Kidney (tissue), 22 donors: ENCODE measurements at places on chromosomes 5 and 9. TPM values are rescaled to one million over a fixed set of nuclear protein-coding genes. Genes with fewer than 3 reads are reported as not detected.

DNA sequence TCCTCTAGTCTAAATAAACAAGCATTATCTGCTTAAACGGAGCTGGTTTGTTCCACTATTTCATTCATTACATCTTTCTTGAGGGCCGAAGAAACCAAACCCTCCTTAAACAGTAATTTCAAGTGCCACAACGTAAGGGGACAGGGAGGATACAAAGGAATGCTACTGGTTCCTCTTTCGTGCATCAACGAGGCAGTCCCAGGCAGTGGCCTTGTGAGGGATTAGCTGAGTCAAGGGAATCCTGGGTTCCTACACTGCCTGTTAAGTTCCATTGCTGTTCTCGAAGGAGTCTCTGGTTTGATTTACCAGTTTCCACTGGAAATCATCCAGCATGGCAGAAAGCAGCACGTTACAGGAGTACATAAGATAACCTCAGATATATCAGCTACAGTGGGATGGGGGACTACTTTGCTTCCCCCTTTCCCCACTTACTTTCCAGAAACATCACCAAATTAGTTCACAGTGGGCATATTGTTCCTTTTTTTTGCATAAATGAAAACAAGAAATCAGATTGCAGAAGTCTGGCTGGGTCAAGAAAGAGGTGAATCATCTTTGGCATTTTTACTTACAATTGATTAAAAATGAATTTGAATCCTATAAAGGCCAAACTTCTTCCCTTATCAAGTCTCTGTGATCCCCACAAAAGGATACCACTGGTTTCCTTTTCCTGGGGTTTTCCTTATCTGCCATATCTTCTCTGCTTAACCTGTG is 2.5 kb upstream of the RANBP3L start:
- no peak for DNase-seq

The LEAP2 gene
- 1.5 TPM for total RNA-seq

The LHX6 gene
- 4.9 TPM for total RNA-seq

The CDHR2 gene
- 4.2 TPM for total RNA-seq

DNA sequence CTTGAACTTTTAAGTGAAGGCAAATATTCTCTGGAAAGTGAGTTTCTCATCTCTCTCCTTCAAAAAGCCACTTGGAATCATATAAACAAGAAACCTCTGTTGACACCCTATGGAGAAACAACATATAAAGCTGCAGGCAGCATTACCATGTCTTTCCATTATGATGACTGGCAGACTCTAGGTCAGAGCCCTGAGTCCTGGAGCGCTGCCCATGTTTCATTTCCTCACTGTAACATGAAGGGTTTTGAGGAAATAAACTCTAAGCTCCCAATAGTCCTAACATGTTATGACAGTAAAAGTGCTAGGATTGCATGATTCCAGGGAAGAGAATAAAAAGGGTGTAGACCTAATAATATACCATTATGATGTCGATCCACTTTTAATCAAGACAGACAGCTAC is 220.6 kb downstream of the CTNND2 start:
- DNase-seq = no peak

The OR13C3 gene
- not detected for total RNA-seq

DNA sequence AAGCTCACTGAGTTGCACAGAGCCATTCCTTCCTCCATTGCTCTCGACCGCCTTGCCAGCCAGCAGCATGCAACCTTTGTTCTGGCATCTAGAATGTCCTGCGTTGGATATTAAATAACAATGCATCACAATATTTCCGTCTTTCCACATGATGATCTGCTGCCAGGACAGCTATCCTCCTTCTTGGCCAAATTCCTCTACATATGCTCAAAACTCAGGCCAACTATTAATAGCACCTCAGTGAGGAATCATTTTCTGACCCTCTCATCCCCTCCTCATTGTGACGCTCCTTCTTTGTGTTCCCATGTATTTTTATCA is 128.6 kb downstream of the MYO10 start:
- DNase-seq = no peak

The SPINK6 gene
- not detected for total RNA-seq
